Forelimb muscle (tissue), 1 donor: ENCODE measurements at places on chromosomes 5 and 9.

DNA sequence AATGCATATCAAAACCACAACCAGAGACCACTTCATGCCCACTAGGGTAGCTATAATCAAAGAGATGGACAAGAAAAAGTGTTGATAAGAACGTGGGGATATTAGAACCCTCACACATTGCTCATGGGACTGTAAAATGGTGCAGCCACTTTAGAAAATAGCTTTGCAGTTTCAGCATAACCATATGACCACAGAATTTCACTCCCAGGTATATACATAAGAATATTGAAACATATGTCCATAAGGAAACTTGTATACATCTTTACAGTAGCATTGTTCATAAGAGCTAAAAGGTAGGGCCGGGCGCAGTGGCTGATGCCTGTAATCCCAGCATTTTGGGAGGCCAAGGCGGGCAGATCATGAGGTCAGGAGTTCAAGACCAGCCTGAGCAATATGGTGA, 56.4 kb downstream of the S1PR3 start:
- no peak for DNase-seq

- DNase-seq = no peak
These were observed 55.7 kb downstream of the GLIS3 start for GRCh38 chr9:4243877-4244812.

DNA sequence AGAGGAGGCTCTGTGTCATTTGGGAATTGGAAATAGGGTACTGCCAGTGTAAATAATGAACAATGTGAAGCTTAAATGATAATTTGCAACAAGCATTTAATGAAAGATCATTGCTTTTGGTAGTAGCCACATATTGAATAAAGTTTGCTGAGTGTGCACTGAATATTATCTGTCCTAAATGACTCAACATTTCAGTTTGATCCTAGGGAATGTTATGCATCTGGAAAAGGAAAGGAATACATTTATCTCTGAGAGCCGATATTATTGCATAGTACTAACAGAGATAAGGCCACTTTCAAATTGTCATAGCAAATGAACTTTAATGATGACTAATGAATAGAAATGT, 8.7 kb upstream of the ELL2 start:
- DNase-seq = no peak

- no peak for DNase-seq
These were observed 55.4 kb upstream of the MIER3 start for GRCh38 chr5:57007344-57007743.

DNA sequence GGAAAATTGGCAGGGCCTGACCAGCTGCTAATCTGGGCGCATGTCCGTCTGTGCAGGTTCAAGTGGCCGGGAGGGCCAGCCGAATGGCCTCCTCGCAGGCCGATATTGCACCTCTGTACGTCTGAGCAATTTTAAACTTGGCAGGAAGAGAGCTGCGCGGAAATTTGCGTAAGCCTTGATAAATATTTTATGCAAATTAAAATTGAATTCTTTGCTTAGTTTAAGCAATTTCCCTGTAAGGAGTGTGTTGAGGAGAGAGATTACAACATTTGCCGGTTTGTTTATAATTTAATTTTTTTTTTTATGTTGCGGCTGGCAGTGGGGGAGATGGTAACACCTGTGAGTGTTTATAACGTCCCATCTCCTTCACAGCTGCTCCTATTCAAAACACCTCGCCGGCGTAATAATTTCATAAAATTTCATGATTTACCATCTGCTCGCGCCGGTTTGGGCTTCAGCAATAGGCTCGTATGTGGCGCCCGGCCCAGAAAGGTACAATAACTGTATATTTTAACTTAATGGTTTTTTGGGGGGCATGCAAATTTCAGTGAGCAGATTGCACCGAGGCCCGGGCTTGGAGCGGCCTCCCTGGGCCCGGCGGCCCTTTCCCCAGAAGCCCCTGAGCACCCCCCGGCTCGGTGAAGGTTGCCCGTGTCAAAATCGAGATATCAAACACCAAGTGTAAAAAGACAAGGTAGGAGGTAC, 269.4 kb upstream of the MVB12B start:
- DNase-seq = no peak

GRCh38 chr5:83726912-83727311, 6.3 kb upstream of the HAPLN1 start:
- DNase-seq = no peak
